ENCODE measurements at places on chromosomes 4 and X. TPM values are rescaled to one million over a fixed set of nuclear protein-coding genes. Genes with fewer than 3 reads are reported as not detected.

DNA sequence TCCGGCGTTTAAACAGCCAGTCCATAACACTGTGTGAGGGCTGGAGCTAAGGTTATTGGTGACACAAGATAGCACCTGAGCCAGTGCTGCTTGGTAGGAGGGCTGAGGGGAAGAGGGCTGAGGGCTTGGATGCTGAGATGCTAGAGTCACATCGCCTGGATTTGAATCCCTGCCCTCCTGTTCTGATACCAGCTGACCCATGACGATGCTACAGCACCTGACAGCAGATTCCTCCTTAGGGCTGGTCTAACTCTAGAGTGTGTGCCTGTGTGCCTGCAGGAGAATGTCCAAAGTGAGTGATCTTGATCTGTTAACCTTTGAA, 102.5 kb downstream of the PTTG2 start:
- peaks cover 9% of the 10 kb centered on the region for H3K36me3 ChIP-seq
- no peaks in the 10 kb centered on the region for H3K27me3 ChIP-seq
- DNase-seq: no peak
- no peaks in the 10 kb centered on the region for H3K4me1 ChIP-seq
- H3K27ac ChIP-seq: no peak overlapping the region

- no peaks in the 10 kb centered on the region for H3K36me3 ChIP-seq
- no peak overlapping the region for H3K27ac ChIP-seq
- H3K4me1 ChIP-seq: no peaks in the 10 kb centered on the region
- no peak overlapping the region for H3K4me3 ChIP-seq
Measured at GRCh38 chrX:118751950-118752783, 24.8 kb downstream of the IL13RA1 start.

DNA sequence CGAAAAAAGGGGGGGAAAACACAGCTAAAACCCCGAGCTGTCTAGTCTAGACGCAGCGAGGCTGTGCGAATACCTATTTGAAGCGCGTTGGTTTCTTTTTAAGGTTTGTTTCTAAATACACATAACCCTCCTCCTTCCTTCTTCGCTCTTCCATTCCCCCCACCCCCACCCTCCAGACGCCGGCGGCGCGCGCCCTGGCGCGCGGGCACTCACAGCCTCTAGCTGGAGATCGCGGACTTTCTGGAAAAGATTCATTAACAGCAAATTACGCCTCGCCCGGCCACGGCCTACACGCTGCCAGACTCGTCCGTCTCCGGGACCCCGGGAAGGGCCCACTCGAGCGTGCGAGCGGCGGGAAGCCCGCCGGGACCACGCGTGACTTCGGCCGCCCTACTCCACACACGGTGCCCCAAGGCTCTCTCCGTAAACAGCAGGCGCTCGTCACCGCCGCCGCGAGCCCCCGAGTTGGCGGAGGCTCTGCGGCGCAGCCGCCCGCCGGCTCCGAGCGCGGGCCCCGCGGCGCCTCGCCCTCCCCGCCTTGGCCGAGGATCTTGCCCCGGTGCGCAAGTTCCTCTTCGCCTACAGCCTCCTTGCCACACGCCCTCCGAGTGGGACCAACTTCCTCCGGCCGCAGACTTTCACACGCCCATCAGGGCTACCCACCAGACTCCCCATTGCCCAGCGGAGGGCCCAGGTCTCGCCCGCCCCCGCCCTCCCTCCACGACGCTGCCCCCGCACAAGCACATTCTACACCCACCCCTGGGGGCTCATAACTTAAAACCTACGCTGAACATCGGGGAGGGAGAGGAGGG, 2.0 kb downstream of the BCOR start:
- peak overlapping the region; percentile 58 for H3K4me3 ChIP-seq
- H3K27me3 ChIP-seq: no peaks in the 10 kb centered on the region
- no peaks in the 10 kb centered on the region for H3K36me3 ChIP-seq
- peaks cover 41% of the 10 kb centered on the region for H3K4me1 ChIP-seq

DNA sequence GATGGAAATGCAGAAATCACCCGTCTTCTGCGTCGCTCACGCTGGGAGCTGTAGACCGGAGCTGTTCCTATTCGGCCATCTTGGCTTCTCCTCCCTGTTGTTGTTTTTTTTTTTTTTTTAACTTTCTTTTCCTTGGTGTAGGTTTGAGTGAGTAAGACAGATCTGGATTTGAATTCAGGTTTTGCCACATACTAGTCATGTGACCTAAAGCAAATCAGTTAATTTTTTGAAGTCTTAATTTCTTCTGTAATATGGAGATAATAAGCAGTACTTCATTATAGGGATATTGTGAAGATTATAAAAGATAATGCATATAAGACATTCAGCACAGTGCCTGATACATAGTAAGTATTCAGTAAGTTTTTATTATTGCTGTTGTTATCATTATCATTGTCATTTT, 41.5 kb upstream of the BRS3 start:
- DNase-seq: no peak
- H3K36me3 ChIP-seq: no peaks in the 10 kb centered on the region
- H3K4me1 ChIP-seq: no peaks in the 10 kb centered on the region
- no peak overlapping the region for H3K27ac ChIP-seq

GRCh38 chr4:66475596-66475995, 805.3 kb upstream of the EPHA5 start:
- no peaks in the 10 kb centered on the region for H3K27me3 ChIP-seq
- H3K4me3 ChIP-seq: no peak overlapping the region
- DNase-seq: no peak
- no peaks in the 10 kb centered on the region for H3K4me1 ChIP-seq
- no peaks in the 10 kb centered on the region for H3K36me3 ChIP-seq

GRCh38 chr4:182975806-182976205, 58.6 kb upstream of the DCTD start:
- no peaks in the 10 kb centered on the region for H3K4me1 ChIP-seq
- no peaks in the 10 kb centered on the region for H3K36me3 ChIP-seq
- no peaks in the 10 kb centered on the region for H3K27me3 ChIP-seq
- H3K4me3 ChIP-seq: no peak overlapping the region

GRCh38 chrX:56764975-56765791, 36.1 kb downstream of the NBDY start:
- H3K4me3 ChIP-seq: no peak overlapping the region
- no peaks in the 10 kb centered on the region for H3K36me3 ChIP-seq
- DNase-seq: no peak
- H3K4me1 ChIP-seq: peaks cover 20% of the 10 kb centered on the region

DNA sequence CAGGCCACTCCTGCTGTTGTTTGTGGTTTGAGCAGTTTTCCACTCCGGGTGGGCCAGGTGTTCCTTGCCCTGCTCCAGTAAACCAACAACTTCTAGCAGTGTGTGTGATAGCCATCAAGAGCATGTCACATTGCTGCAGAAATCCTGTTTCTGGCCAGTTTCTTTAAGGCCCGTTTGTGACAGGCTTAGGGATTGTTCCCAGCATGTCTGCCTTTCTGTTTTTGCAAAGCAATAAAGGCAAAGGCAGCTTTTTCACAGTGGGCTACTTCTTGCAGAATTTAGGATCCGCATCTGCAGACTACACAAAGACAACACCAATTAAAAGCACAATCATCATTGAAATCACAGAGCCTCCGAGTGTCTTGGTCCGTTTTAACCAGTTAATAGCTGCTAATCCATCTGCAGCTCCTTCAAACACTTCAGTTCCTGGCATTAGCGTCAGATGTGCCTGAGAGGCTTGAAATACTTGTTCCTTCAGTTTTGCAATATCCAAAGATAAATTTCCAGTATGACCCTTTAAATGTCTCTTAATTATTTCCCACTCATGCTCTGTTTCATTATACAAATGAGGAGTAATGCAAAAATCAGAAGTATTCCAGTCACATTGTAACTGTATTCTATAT, 65.1 kb downstream of the ADAM29 start:
- DNase-seq: no peak
- H3K4me3 ChIP-seq: no peak overlapping the region
- H3K36me3 ChIP-seq: no peaks in the 10 kb centered on the region
- H3K27me3 ChIP-seq: no peaks in the 10 kb centered on the region

DNA sequence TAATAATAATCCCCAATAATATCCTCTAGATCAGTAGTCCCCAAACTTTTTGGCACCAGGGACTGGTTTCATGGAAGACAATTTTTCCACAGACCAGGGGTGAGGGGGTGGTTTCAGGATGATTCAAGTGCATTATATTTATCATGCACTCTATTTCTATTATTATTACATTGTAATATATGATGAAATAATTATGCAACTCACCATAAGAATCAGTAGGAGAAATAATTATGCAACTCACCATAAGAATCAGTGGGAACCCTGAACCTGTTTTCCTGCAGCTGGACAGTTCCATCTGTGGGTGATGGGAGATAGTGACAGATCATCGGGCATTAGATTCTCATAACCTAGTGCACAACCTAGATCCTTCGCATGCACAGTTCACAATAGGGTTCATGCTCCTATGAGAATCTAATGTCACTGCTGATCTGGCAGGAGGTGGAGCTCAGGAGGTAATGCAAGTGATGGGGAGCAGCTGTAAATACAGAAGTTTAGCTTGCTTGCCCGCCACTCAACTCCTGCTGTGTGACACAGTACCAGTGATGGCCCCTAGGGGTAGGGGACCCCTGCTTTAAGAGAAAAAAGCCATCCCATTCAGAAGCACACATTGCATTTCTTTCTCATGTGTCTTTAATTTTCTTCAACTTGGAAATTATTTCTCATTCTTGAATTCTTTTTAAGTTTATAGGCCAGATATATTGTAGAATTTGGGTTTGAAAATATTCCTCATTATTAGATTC, 16.0 kb upstream of the SH3RF1 start:
- no peaks in the 10 kb centered on the region for H3K4me1 ChIP-seq
- no peak for DNase-seq
- no peak overlapping the region for H3K27ac ChIP-seq
- H3K27me3 ChIP-seq: no peaks in the 10 kb centered on the region
- no peaks in the 10 kb centered on the region for H3K36me3 ChIP-seq

DNA sequence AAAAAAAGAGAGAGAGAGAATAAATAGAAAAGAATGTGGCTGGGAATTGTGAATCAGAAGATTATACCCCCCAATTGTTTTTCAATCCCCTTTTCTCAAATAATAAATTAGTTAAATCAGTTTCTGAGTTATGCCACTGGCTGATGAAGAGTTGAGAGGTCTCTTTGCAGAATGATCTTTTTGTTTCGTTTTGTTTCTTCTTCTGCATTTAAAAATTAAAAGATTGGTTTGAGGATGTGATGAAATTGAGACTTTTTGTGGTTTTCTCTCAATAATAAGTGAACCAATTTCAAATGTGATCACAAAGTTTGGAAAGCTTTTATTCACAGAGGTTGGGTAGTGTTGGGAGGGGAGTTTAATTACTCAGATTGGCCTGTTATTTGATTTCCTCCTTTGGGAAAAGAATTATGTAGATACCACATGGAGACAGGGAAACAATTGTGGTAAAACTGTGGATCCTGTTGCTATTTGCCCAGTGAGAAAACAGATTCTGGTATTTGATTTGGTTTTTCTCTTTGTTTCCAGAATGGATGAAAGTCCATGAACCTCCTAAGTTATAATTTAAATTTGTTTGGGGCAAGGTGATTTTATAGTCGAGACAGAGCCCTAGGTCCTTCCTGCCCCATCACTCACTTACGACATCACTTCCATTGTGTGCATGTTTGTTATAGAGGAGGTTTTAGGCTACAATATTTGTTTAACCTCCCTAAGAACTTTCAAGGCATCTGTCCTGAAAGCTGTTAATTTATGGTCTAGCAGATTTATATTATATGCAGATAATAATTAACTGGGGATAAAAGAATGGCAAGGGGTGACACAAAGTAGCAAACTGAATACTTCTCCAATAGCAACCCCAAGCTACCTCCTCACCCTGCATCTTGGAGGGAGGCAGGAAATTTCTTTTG, 92.0 kb upstream of the BMPR1B start:
- no peak overlapping the region for H3K27ac ChIP-seq
- H3K4me3 ChIP-seq: no peak overlapping the region
- peaks cover 3% of the 10 kb centered on the region for H3K36me3 ChIP-seq

DNA sequence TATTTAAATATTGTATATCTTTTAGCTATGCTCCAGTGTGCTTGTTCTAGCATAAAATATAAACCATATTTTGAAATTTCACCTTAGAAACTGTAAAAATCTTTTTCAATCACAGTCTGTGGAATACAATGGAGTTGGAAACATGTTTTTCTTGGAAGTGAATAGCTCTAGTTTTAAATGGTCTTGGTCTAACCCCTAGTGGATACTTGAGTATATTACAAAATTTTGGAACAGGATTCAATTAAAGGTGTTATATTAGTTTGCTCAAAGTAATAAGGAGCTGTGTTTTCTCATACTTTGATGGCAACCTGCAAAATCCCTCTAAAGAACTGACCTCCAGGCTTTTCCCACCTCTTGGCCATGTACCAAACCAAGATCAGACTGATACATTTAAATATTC, 48.2 kb downstream of the STK26 start:
- H3K27ac ChIP-seq: no peak overlapping the region
- H3K27me3 ChIP-seq: peaks cover 61% of the 10 kb centered on the region
- peak; percentile 1 for DNase-seq
- no peak overlapping the region for H3K4me3 ChIP-seq
- H3K4me1 ChIP-seq: no peaks in the 10 kb centered on the region

- DNase-seq: no peak
- no peaks in the 10 kb centered on the region for H3K36me3 ChIP-seq
- H3K27ac ChIP-seq: no peak overlapping the region
- peaks cover 9% of the 10 kb centered on the region for H3K4me1 ChIP-seq
Measured at GRCh38 chr4:173517781-173518424, 12.1 kb downstream of the HAND2 start.

DNA sequence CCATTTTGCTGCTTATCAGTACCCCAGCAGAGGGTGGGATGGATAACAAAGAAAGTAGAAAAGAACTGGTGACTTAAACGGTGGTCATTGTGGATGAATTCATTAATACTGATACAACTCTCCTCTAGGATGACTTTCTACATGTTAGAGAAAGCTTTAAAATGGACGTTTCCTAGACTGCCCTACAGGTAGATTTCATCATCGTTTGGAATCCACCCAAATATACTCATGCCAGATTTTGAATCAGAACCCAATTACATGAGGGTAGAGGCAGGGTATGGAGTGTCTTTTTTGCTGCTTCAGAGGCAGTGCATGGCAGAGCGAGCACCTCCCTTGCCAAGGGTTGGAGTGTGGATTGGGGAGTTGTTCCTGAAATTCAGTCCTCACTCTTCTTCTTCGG, 13.3 kb upstream of the ANTXR2 start:
- no peaks in the 10 kb centered on the region for H3K4me1 ChIP-seq
- H3K27ac ChIP-seq: no peak overlapping the region
- no peak for DNase-seq
- no peaks in the 10 kb centered on the region for H3K36me3 ChIP-seq
- no peaks in the 10 kb centered on the region for H3K27me3 ChIP-seq
- no peak overlapping the region for H3K4me3 ChIP-seq

DNA sequence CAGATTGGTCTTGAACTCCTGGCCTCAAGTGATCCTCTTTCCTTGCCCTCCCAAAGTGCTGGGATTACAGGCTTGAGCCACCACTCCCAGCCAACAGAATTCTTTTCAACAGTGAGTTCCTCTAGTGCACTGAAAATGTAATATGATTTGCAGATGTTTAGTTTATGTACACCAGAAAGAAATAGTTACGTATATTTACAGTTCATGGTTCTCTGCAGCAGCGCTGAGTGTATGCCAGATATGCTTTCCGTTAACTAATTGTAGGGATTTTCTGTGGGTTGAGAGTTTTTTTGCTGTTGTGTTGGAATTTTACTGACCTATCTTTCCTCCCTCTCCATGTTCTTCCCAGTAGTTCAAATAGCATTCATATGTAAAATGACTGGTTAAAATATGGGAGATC, 44.0 kb downstream of the GAB1 start:
- peak overlapping the region; percentile 86 for H3K27ac ChIP-seq
- H3K4me1 ChIP-seq: peaks cover 70% of the 10 kb centered on the region
- H3K4me3 ChIP-seq: no peak overlapping the region
- no peaks in the 10 kb centered on the region for H3K36me3 ChIP-seq
- DNase-seq: peak; percentile 36
- no peaks in the 10 kb centered on the region for H3K27me3 ChIP-seq

The HSD17B10 gene
- 107 TPM for total RNA-seq
